Epithelial cell of esophagus (primary cell): ENCODE measurements at places on chromosomes 11 and 22.

GRCh38 chr11:119832202-119832935, 103.4 kb upstream of the NECTIN1 start:
- peak; percentile 26 for DNase-seq

- peak; percentile 34 for DNase-seq
Observed at GRCh38 chr11:131370090-131370751, at the start of gene NTM. Gene NTM (plus strand): TSS chr11:131370615.

DNA sequence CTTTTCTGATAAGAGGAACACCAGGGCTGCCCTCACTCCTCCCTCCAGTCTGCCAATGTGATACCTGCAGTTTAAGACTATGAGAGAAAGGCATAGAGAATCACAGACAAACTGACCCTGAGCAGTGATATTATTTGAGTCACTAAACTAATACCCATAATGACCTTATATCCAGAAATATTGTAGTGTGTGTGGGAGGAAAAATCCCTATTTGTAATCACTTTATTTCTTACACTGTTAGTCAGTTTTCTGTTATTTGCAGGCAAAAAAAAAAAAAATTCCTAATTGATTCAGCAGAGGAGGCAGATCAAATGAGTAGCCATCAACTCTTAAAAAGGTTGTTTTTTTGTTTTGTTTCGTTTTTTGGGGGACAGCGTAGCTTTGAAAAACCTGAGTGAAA, 82.5 kb downstream of the MAML2 start:
- no peak for DNase-seq

GRCh38 chr11:72577271-72577721, 96.9 kb downstream of the PDE2A start:
- no peak for DNase-seq

DNA sequence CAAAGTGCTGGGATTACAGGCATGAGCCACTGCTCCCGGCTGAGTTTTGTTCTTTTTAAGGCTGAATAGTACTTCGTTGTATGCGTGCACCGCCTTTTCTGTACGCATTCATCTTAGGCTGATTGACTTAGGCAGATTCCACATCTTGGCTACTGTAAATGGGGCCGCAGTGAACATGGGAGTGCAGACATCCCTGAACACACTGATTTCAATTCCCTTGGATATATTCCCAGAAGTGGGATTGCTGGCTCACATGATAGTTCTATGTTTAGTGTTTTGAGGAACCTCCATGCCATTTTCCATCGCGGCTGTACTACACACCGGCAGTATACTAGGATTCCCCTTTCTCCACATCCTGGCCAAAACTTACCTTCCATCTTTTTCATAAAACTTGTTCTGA, 10.4 kb upstream of the ZNF74 start:
- no peak for DNase-seq

- DNase-seq, result no peak
Observed at GRCh38 chr11:78061088-78061920, 2.4 kb upstream of the THRSP start.

- DNase-seq, result no peak
Observed at GRCh38 chr11:30631148-30631547, 45.0 kb upstream of the MPPED2 start.

DNA sequence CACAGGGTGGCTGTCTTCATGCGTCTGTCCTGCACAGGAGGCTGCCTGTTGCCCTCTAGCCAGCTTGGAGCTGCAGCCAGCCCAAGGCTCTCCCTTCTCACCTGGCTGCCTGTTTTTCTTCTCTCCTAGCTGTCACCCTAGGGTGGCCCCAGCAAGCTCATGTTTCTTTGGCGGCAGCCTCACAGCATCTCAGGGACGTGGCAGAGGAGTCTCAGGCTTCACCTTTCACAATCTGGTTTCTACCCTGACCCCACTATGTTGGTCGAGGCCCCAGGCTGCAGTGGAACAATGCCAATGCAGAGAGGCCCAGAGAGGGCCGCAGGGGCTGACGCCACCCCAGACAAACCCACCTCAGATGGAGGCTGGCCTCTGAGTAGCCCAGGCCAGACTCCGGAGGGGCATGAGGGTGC, 2.5 kb upstream of the CLDN5 start:
- no peak for DNase-seq

GRCh38 chr11:61967116-61967923, at the start of gene FTH1:
Gene FTH1 (minus strand): TSS chr11:61967634. CDS start chr11:61967425, 209 bp downstream.
- peak; percentile 88 for DNase-seq

DNA sequence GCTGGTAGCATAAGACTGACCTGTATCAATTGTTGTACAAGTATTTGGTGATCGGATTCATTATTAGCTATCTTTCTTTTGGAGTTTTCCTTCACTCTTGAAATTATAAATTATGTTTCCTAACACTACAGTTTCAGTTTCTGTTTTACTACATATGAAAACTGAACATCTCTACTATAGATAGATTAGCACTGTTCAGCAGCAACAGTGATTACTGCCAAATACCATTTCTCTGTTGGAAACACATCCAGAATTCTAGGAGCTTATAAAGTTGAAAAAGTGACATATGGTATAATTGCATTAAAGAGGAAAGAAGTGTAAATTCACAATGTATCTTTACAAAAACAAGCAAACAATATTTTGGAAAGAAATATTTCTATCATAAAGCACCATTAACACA, 118.5 kb upstream of the GRIA4 start:
- DNase-seq, result no peak
